Nucleus accumbens (tissue), 56 donors: ENCODE measurements at places on chromosomes 12 and 14.

- DNase-seq, result no peak
Observed at GRCh38 chr12:67790660-67791059, 142.1 kb downstream of the DYRK2 start.

GRCh38 chr12:23947395-23947794 is 2.1 kb downstream of the SOX5 start:
- DNase-seq, result no peak

GRCh38 chr14:90239139-90239538 is 17.2 kb upstream of the PSMC1 start:
- DNase-seq, result no peak

- DNase-seq, result no peak
Observed at GRCh38 chr12:75837700-75838099, 193.9 kb downstream of the PHLDA1 start.

GRCh38 chr12:97764700-97765099 is 302.1 kb downstream of the RMST start:
- no peak for DNase-seq

- DNase-seq, result no peak
Observed at GRCh38 chr12:130818635-130819576, 20.1 kb downstream of the STX2 start.

GRCh38 chr12:104060791-104061190 is 3.5 kb upstream of the HCFC2 start:
- no peak for DNase-seq

DNA sequence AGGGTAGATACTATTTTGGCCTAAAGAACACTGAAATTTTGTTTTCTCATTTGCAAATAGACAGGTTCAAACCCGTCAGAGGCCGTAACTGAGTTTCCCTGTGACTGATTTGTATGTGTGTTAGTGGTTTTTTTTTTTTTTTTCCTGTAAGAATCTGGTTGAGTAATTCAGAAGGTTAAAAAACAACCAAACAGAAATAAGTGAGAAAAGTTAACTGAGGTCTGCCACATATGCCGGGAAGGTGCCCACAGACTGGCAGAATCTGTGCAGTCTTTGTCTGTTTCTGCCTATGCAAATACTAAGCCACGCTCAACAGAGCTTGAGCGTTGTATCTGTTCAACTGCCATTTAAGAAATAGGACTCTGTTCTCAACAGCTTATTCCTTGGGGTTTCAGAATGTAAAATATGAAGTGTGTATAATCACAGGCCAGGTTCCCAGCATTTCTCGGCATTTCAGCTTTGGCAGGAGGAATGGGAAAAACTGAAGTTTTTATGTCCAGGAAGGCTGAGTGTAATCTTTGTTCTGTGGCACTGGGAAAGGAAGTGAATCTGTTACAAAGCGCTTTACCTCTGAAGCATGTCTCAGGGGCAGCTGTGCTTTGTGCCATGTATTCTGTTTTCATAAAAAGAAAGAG is 181.9 kb downstream of the PRKCH start:
- no peak for DNase-seq

- no peak for DNase-seq
Observed at GRCh38 chr14:74015176-74015575, 3.9 kb downstream of the ENTPD5 start.
